ENCODE measurements at places on chromosomes 16 and 17.

DNA sequence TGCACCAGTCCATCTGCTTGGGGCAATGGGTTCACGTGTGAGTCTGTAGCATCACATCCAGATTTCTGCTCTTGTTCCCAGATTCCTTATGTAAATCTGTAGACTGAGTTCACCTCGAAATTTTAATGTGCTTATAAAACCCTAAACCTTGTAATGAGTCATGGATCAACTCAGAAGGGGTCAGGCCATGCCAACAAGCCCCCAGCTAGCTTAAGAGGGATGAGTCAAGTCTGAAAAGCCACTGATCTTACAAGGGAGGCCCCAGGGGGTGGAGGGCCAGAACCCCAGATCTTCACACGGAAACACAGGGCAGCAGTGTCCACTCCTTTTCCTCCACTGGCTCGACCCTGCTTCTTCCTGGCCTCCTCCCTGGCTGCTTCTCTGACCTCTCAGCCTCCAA, 399.1 kb upstream of the CDH5 start:
- DNase-seq = no peak

DNA sequence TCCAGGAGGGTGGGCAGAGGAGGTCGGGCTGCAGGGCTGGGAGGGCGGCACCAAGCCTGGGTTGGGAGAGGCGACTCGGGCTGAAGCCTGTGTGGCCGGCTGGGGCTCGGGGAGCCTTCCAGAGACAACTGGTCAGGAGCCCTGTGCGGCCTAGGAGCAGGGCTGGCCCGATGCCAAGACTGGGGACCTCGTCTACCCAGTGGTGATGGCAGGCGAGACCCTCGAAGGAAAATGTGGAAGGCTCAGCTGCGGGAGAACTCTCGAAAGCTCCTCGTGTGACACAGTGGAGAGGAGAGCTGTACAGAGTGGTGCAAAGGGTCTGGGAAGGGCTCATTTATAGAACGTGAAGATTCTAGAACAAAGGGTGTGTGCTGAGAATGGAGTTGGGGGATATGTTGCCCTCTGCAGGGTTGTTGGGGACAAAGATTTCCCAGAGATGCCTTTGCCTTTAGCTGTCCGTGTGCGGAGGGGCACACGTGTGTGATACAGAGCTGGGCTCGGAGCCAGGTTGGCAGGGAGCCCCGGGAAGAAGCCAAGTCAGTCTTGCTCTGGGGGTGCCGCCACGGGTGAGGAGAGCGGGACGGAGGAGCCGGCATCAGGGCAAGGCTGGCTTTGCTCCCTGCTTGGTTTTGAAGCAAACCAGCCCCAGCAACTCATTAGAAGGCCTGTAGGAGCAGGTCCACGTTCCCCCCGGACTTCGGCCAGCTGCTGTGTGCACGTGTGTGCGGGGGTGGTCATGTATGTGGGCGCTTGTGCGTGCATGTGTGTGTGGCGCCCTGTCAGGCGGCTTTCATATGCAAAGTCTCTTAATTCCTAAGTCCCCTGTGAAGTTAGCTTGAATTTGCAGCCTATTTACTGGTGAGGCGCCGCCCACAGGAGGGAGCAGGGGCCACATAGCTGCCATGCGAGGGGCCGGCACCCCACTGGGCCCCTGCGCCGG, 132.4 kb upstream of the CHMP6 start:
- no peak for DNase-seq

DNA sequence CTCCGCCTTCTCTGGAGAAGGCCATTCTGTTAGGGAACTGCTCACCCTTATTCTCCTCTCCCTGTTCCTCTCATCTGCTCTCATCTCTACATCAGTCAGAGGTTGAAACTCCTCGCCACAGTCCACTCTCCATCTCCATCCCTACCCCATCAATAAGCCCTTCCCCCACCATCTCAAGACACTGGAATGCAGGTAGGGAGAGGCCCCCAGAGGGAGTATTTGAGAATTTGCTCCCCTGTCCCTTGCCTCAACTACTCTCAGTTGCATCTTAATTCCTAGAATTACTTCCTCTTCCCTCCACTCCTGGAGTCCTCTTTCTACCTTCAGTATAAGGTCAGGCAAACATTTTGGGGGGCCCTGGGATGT, 2.0 kb upstream of the AATF start:
- DNase-seq = no peak

- no peak for DNase-seq
Observed at GRCh38 chr16:2464333-2464732, 4.4 kb downstream of the TEDC2 start.

- DNase-seq = no peak
Observed at GRCh38 chr17:36755586-36755985, 154.2 kb downstream of the MRM1 start.

- DNase-seq = no peak
Observed at GRCh38 chr16:57134982-57135381, 42.6 kb downstream of the CPNE2 start.

DNA sequence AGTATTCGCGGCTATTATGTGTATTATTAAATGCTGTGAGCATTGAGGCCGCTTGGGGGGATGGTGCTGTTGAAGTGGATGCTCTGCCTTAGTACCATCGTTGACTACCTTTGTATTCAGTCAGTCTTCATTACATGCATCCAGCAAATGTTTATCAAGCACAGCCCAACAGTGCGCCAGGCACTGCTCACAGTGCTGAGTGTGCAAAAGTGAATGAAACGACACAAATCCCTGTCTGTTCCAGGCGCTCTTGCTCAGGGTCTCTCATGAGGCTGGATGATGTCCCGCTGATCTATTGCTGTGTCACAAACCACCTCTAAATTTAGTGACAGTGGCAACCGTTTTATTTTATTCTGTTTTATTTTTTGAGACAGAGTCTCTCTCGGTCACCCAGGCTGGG, 53.8 kb downstream of the OTOA start:
- no peak for DNase-seq

DNA sequence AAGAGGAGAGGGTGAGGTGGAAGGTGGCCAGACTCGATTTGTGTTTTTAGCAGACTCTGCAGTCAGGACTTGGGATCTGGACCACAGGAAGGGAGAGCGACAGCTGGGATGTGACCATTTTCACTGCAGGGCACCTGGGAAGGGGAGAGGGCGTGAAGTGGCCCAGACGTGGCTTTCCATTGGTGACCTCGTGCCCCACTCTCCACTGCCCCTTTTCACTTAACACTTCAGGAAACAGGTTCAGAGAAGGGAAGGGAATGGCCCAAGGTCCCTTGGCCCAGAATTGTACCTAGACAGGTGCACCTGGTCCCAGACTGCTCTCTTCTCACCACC, 22.9 kb upstream of the MPRIP start:
- DNase-seq = no peak

- DNase-seq = no peak
Observed at GRCh38 chr17:77865112-77865611, 93.3 kb upstream of the TNRC6C start.

DNA sequence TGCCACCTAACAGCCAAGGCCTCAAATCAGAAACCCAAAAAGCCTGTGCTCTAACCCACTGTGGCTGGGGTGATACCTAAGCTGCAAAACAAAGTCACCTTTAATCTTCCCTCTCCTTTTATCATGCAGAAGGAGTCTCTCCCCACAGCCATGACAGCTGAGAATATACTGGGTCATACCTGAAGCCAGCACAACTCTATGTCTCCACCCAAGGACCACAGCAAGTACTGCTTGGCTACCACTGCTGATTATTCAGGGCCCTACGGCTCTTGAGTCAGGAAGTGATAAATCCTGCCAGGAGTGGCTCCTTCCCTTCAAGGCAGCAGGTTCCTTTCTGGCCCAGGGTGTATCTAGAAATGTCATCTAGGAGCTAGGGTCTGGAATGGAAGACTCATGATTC, 151.5 kb upstream of the TOM1L1 start:
- DNase-seq = no peak

All from NCI-H1048 (cell line).